Tibial nerve (tissue), 4 donors: ENCODE measurements at places on chromosomes 3 and 15. TPM values are rescaled to one million over a fixed set of nuclear protein-coding genes. Genes with fewer than 3 reads are reported as not detected.

DNA sequence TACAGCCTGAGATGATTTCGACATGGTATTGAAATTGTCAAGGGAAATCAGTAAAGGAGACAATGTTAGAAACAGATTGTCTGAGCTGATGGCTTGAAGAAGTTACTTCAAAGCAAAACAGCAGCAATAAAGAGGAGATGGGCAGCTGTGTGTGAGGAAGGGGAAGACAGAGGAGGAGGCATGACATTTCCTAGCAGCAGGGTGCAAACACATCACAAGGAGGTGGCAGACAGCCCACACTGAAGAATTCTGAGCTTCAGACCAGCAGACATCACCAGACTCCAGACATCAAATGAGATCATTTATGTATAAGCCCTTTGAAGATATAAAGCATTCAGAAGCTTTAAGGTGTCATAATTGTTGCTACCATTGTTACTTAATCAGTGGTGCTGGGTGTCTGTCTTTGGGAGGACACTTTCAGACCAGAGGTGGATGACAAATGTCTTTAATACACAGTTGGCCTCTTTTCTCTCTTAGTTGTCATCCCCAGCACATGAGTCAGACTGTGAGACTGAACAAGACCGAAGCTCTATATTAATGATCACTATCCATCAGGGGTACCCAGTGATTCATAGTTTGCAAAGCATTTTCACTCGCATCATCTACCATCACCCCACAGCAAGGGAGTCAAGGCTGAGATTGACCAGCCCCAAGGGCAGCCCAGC is 203.9 kb downstream of the MINAR1 start:
- DNase-seq: no peak

- no peak for DNase-seq
Measured at GRCh38 chr15:101320501-101321052, 25.5 kb upstream of the SNRPA1 start.

DNA sequence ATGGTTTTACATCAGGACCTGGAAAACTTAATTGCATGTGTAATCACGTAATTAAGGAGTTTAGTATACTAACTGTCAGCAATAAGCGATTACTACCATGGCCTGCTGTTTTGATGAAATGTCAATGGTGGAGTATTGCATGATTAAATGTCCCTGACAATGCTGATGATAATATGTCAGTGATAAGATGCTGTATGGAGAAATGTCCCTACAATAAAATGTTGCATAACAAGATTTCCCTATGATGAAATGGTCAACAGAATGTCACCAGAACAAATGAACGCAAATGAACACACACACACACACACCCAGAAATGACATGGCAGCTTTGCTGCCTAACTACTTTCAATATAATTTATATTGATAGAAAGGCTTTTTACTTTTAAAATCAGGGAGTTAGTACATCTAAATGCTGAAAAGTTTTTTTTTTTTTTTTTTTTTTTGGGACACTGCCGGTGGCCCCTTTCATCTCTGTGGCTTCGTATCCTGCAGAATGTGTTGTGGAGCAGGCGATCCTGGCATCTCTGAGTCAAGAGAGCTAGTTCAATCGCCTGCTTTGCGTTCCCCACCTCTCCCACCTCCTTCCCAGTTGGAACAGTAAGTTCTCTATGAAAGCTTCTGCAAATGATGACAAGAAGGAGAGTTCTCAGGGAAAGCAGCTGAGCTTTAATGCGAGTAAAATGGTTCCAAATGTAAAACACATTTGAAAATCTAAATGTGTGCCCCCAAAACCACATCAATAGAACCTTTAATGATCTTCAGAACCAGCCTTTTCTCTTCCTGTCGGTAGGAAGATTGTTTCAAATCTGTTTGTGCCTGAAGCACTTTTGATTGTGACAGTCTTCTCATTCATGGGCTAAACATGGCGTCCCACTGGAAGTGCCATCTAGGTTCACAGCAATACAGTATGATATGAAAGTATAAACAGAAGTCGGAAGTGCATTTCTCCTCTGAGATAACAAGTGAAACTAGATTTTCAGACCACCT is 170.1 kb upstream of the GBE1 start:
- no peak for DNase-seq

DNA sequence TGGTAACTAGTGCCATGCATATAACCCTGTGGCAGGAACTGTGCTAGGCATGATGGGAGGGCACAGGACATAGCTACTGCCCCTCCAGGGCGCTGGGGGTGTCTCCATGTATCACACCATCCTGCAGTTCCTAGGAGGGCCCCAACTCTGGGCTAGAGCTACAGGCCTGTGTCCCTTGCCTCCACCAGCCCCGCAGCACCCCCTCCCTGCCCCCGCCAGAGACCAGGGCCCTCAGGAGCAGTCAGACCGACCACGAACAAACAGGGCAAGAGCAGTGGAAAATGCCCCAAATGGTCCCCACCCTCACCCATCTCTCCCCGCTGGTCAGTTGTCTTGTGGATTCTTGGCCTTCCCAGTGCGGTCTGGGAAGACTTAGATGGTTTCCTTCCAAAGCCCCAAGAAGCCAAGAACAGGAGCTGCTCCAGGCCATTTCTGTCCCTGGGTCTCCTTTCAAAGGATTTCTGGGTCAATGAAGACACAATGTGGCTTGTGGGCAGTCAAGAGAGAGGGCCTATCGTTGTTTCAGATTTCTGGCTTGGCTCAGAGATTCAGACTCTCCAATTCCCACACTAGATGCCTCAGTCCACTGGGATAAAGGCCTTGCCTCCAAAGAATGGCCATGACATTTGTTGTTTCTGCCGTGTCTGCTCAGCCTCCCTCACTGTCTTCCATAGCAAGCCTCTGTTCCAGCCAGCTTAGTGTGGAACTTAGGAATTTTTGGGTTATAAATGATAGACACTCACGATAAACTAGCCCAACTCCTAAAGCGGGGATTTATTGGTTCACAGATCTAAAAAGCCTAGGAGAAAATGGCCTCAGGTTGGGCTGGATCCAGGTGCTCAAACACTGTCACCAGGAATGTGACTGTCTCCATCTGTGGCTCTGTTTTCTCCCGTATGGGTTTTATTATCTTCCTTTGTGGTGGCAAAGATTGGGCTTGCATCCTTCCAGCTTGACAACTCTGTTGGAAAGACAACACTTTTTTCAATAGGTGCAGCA is 80.6 kb downstream of the LSM3 start:
- no peak for DNase-seq

DNA sequence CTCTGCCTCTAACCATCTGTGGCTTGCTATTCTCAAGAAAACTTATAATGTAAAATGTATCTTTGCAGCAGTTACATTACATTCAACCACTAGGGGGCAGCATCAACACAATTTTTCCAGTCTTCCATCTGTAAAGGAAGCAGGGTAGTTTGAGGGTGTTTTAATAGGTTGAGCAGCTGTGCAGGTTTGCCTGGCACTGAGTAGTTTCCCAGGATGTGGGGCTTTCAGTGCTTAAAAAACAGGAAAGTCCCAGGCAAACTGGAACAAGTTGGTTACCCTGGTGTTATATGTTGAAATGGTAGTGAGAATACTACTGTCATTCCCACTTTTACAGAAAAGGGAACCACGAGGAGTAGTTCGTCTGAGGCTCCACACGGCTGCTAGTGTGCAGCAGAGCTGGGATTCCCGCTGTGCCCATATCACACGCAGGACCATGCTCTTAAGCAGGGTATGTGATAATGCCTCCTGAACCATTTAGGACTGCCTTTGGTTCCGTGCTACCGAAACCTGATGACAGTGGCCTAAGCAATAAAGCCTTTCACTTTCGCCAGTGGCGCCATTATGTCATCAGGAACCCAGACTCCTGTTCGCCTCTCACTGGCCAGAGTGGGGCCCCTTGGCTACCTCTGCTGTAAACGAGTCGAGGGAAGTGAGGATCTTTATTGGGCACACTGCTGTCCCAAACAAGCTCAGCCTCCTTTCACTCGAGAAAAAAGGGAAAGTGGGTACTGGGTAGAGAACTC is 64.7 kb upstream of the ZBTB38 start:
- no peak for DNase-seq

- no peak for DNase-seq
Measured at GRCh38 chr3:196193736-196194541, 17.3 kb downstream of the ZDHHC19 start.

- no peak for DNase-seq
Measured at GRCh38 chr3:72636969-72637597, 211.2 kb downstream of the SHQ1 start.

- no peak for DNase-seq
Measured at GRCh38 chr3:54962200-54962599, 34.3 kb upstream of the LRTM1 start.

DNA sequence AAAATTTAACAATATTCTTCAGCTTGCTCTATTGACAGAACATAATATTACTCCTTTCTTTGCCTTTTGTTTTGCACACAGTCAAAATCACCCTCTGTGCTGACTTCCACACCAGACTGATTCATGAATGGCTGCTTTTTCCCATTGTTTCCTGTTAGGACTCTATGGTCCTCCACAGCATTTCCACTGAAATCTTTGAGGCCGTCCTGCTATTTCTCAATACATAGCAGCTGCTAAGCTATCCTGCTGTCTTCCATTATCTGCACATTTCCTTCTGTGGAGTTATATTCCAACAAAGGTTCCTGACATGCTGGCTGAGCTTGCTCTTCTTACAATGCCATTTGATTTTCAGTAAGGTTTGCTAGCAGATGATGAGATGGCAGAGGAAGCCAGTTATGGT is 153.3 kb downstream of the EPHA3 start:
- no peak for DNase-seq

DNA sequence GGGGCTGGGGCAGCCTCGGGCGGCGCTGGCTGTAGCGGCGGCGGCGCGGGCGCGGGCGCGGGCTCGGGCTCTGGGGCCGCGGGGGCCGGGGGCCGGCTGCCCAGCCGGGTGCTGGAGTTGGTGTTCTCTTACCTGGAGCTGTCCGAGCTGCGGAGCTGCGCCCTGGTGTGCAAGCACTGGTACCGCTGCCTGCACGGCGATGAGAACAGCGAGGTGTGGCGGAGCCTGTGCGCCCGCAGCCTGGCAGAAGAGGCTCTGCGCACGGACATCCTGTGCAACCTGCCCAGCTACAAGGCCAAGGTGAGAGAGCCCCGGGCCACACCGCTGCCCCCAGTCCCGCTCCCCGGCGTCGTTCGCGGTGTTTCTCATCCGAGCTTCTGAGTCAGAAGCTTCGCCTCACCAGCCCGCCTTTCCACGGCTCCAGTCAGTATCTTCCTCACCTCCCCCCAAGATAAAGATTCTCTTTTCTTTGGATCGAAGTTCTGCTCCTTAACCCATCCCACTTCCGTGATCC is 600 bp downstream of the FBXO45 start:
- no peak for DNase-seq

DNA sequence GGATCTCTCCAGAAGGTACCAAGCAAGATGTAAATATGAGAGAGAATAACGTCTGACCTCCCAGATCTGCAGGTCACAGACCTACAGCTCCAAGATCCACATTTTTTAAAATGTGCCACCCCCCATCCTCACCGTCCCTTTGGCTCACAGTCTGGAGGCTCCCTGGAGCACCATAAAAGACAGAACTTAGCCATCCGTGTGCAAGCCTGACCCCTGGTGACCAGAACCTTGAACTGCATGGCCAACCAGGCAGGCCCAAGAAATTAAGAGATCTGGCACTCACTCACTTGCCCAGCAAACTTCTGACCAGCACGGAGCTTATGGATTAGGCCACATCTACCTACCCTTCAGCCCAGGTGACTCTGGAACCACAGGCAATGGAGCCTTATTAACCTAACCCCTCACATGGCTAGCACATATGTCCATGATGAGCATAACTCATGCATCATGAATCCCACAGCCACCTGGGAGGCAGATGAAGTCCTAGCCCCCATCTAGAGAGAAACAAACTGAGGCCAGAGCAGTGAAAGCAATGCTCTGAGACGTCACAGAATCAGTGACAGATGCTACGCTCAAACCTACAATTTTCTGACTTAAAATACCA is 275.3 kb downstream of the UACA start:
- DNase-seq: peak; percentile 86

- no peak for DNase-seq
Measured at GRCh38 chr3:98769448-98769847, 6.3 kb downstream of the ST3GAL6 start.

GRCh38 chr3:188507244-188507720 is 353.3 kb downstream of the LPP start:
- no peak for DNase-seq

DNA sequence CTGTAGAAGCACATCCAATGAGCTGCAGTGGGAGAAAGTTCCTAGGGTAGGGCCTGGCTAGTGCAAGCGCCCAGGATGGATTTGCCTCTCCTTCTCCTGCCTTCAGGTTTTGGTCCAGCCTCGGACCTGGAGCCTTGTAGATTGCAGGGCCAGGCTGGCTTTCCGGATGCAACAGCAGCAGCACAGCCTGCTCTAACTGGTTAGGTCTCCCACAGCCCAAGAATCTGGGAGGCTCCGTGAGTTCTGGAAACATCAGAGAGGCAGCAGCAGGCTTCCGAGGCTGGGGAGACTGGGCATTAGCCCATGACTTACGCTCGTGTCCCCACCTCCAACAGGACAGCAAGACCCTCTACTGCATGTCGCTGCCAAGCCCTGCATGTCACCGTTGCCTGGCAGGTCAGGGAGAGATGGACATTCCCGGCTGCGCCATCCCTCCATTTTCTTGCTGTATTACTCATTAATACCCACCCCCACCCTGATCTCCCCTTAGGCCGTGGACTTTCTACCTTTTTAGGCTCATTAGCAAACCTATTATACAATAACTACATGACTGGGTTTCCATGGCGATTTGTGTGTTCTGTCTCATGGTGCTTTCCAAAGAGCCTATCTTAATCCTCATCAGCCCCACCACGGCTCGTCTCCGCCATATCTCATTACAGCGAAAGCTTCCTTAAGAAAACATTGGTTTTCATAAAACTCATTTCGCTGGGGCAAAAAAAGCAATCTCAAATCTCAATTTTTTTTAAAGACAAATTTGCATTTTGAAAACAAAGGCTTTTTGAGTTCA is 40.9 kb upstream of the RGMA start:
- no peak for DNase-seq

DNA sequence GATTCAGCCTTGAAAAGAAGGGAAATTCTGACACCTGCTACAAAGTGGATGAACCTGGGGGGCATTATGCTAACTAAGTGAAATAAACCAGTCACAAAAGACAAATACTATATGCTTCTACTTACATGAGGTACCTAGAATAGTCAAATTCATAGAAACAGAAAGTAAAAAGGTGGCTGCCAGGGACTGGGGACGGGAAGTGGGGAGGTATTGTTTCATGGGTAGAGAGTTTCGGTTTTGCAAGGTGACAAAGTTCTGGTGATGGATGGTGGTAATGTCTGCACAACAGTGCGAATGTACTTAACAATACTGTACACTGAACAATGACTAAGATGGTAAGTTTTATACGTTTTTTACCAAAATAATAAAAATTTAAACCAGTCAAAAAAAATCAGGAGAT is 4.8 kb downstream of the IDH2 start:
- DNase-seq: no peak

- no peak for DNase-seq
Measured at GRCh38 chr15:43091859-43092258, 14.0 kb downstream of the UBR1 start.

GRCh38 chr15:34188711-34189110 is 21.2 kb downstream of the KATNBL1 start:
- DNase-seq: no peak

FAM131A gene
- total RNA-seq: 40.5 TPM

SEMA3G gene
- total RNA-seq: 27.8 TPM

THSD4 gene
- 20.6 TPM for total RNA-seq

SERINC4 gene
- total RNA-seq: 0.20 TPM
